ENCODE measurements at places on chromosomes 5 and 9.

GRCh38 chr5:150670275-150670947, 9.4 kb downstream of the MYOZ3 start:
- no peak for DNase-seq

DNA sequence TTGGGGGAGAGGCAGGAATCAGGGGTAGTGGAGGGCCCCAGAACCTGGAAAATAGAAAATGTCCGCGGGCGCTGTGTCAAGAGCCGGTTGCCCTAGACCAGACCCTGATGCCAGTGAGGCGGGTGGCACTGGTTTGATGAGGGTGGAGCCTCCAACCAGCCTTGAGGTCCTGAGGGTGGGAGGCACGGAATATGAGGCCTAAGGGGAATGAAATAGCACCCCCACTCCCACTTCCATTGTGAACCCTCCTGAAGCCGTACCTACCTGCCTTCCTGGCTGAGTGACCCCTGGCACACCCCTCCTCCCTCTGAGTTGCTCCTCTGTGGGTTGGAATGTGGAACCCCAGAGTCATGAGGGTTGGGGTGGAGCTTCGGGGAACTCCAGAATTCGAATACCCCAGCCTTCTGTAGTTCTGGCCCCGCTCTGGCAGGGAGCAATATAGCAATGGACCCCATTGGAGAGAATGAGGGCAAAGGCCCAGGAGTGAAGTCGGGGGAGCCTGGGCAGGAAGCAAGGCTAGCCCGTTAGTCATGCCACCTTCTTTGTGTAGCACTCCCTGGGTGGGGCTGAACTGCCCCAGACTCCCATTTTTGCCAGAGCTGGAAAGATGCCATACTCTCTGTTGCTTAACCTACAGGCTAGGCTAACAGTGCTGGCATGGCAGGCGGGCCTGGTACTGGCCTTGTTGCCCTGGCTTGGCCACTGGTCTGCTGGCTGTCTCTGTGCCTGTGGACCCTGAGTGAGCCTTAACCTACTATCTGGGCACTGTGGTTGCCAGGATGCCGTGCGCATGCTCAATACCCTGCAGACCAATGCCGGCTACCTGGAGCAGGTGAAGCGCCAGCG, 1.0 kb downstream of the FPGS start:
- DNase-seq: peak; percentile 63

- DNase-seq: peak; percentile 87
Observed at GRCh38 chr5:132419502-132420468, 50.3 kb downstream of the SLC22A5 start.

GRCh38 chr9:87214991-87215390, 267.7 kb upstream of the GAS1 start:
- DNase-seq: no peak

DNA sequence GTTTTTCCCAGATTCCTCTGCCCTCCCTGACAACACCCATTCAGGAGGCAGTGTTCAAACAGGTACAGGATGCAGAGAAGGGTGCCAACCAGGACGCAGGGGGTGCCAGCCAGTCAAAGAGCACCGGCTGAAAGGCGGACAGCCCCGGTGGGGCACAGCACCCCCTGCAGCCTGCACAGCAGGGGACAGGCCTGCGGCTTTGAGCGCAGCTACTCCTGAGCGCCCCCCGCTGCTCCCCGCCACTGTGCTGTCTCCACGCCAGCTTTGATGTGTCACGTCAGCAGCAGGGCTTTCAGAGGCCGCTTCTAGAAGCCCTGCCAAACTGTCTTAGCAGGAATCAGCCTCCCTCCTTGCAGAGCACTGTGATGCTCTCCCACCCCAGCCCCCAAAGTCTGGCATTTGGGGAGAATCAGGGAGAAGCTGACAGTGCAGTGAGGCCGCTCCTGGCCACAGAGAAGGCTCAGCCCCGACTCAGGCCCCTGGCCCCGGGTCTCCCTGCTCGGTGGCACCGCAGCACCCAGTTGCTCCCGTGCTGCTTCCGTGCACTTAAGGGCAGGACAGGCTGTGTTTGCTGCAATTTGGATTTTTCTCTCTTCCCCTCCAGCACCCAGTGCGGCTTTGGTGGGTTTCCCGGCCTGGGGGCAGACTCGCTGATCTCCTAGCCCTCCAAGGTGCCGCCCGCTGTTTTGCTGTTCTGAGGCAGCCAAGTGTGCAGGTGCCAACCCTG, 20.3 kb downstream of the AK8 start:
- no peak for DNase-seq

GRCh38 chr5:109900911-109901627, 211.3 kb downstream of the MAN2A1 start:
- DNase-seq: no peak

DNA sequence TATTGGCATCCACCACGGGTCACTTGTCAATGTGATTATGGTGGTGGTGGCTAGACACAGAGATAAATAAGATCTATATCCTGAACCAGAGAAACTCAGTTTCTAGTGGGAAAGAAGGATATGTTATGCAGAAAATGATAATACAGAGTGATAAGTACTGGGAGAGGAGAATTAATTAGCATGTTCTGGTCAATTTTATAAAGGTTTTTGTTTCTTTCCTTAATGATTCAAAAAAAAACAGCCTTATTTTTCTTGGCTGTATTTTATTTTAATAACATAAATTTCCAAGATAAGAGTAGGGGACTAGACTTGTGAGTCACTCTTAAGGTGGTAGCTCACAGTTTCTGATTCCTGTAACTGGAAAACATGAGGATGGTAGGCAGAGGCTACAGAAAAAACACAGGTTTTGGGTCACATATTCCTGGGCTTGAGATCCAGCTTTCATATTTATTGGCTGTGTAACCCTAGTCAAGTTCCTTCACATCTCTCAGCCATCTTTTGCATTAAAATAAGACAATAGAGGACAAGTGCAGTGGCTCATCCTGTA, 350.3 kb upstream of the RPS23 start:
- no peak for DNase-seq

GRCh38 chr5:75364571-75365280, 27.7 kb downstream of the HMGCR start:
- no peak for DNase-seq

DNA sequence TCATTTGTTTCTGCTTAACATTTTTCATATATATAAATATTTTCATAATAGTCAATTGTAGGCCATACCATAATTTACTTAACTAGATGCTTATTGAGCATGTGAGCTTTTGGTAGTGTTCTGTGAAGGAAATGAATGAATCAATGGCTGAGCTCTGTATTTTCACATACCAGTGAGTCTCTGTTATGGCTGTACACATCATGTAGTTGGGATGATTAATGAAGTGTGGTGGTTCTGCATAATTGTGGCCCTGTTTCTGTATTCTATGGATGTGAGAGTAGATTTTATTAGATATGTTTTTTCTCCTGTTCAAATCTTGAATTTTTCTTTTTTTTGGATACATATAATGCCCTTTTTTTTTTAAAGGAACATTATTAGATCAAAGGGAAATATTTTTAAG, 56.2 kb downstream of the CTNNA1 start:
- no peak for DNase-seq

DNA sequence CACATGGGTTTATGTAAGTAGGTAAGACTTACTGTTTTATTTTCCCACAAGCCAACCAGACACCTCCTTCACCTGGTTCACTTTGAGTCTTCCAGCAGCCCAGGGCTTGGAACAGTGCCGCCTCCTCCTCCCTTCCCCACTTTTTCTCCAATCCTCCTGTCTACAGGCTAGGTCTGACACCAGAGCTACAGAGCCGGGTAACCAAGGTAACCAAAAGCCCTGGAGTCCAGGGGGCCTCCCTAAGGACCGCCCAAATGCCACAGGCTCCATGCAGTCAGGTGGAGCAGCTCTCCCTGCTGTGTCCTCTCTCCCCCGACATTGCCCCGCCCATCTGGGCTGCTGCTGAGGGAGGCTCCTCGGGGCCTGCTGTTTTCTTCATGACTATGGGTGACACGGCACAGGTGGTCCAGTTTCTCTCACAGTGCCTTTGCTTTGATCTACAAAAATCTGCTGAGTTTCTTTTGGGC, 138.0 kb upstream of the EFNA5 start:
- no peak for DNase-seq

- no peak for DNase-seq
Observed at GRCh38 chr5:15425766-15426165, 74.2 kb upstream of the FBXL7 start.

GRCh38 chr5:95606419-95606818, 13.5 kb upstream of the GPR150 start:
- no peak for DNase-seq

DNA sequence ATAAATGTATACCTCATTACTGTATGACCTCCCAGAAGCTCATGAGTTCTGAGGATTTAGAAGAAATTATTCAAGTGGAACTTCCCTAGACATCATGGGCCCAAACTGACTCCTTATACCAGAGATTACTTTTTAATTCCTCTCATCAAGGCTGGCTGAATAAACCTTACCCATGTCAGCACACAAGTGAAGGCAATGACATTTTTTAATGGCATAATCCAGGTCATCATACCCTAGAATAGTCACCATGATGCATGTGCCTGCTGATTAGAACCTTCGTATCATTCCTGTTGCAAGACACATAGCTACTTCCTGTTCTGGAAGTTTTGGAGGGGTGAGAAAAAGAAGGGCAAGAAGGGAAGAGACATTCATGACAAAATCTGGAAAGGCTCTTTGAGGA, 49.8 kb upstream of the IFNK start:
- DNase-seq: no peak

- no peak for DNase-seq
Observed at GRCh38 chr9:115327436-115328122, 209.6 kb upstream of the TNC start.

DNA sequence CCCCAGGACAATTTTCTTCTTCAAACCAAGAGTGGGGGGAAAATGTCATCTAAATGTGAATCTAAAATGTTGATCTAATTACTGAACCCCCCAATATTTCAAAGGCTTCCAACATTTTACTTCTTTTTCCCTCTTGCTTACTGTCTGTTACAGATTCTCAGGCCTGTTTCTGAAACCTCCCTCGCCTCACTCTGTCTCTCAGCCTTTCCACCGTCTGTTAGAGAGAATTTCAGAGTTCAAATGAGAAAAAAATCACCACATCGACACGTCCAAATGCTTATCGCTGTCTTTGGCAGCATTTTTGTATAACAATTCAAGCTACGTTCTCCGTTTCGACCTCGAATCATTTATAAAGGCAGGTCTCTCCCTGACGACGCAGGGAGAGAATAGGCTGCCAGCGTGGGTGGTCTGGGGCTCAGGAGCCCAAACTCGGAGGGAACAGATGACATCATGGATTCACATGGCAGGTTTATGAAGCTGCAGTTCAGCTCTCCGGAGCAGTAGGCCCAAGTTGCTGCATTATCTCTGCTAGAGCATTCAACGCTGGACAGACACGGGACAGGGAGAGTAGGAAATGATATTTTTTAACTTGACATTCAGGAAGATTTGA, 139.8 kb downstream of the GAS1 start:
- DNase-seq: no peak

DNA sequence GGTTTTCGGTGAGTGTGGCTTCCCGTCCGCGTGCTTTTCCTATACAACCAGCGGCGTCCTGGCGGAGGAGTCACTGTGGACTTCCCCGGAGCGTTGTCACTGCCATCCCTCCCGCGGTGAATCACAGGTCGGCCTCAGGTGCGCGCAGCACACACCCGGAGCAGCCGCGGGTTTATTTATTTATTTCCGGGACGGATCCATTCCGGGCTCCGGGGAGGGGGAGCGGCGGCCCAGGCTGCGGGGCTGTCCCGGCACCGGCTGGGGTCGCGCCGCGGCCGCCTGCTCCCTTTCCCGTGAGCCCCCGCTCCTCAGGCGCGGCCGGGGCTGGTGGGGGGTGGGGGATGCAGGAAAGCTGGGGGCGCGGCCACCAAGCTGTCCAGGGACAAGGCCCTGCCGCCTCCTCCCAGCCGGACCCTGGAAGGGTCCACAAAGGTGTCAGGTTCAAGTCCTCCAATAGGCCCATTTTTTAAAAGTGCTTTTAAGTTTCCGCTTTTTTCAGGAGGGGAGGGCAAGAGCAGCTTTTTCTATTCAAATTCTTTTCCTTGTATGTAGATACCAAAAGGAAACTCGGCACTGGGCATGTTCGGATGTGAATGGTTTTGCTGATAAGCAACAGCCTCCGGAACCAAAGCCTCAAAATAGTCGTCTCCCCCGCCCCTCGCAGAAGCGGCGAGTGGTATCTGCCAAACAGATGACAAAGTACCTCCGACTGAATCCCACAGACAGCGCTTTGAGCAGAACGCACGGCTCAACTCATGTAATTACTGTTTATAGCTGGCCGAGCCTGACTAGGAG, 192.5 kb downstream of the CD180 start:
- DNase-seq: peak; percentile 93

DNA sequence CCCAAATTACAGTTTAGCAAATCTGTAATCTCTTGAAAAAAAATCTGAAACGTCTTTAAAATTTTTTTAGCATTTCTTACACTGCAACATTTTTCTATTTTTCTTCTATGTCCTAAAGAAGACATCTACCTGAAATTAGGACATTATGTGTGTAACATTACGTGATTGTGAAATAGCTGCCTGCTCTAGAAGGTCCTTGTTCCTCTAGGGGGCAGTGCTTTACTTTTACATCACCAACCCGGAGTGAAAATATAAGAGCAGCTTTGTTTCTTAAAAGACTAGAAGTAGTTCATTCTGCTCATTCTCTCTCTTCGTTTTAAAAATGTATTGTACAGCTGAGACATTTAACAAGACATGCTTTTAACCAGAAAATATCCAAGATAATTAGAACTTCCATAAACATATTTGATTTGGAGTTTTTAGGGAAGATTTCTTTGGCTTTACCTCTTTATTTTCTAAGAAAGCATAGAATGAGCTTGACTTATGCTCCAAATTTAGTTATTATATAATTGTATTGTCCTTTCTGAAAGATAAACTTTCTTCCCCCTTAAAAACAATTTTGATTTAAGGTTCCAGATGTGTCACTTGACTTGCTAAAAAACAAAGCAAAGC, 48.1 kb upstream of the RIOK2 start:
- DNase-seq: peak; percentile 62

- no peak for DNase-seq
Observed at GRCh38 chr5:158056130-158056825, 197.3 kb upstream of the CLINT1 start.

- DNase-seq: peak; percentile 53
Observed at GRCh38 chr5:38648703-38649291, 92.4 kb upstream of the LIFR start.

GRCh38 chr5:318931-319601, 2.4 kb upstream of the AHRR start:
- DNase-seq: no peak

DNA sequence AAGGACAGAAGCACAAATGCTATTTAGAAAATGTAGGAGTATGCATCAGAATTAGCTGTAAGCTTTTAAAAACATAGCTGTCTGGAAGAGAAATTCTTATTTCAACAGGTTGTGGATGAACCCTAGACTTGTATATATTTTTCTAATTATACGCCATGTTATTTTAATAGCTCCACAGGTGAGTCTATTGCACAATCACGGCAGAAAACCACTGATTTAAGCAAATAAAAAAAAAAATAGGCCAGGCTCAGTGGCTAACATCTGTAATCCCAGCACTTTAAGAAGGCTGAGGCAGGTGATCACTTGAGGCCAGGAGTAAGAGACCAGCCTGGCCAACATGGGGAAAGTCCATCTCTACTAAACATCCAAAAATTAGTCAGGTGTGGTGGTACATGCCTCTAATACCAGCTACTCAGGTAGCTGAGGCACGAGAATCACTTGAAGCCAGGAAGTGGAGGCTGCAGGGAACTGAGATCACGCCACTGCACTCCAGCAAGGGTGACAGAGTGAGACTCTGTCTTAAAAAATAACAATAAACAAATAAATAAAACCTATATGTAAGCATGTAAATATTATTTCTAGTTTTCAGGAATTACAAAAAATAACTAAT, 11.7 kb downstream of the TRIM23 start:
- DNase-seq: peak; percentile 19

- DNase-seq: no peak
Observed at GRCh38 chr5:111929261-111929660, 172.3 kb upstream of the NREP start.

GRCh38 chr5:172364773-172365172, 81.2 kb upstream of the UBTD2 start:
- peak; percentile 66 for DNase-seq

All from Calu3 (cell line).